ENCODE measurements at places on chromosomes 2 and 18. TPM values are rescaled to one million over a fixed set of nuclear protein-coding genes. Genes with fewer than 3 reads are reported as not detected.
A peak's percentile ranks its signal among the peaks of the same experiment; 100 is the strongest.

DNA sequence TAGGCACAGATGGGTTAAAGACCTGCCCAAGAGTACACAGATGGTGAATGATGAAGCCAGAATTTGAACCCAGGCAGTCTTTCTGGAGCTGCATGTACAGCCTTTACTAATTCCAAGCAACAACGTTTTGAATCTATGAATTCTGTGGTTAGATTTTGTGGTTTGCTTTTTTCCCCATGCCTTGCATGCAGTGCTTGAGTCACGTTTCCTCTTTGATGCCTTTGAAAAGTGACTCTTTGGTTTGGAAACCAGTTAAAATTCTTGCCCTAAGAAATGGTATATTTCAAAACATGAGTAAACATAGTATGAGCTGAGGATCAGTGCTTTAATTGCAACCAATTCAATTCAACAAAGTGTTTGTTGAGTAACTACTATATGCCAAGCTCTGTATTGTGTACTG, 48.2 kb upstream of the PPM1B start:
- no peaks in the 10 kb centered on the region for H3K27me3 ChIP-seq
- no peak overlapping the region for H3K27ac ChIP-seq
- H3K36me3 ChIP-seq: no peaks in the 10 kb centered on the region
- DNase-seq: peak; percentile 24
- H3K4me1 ChIP-seq: 0 out of 2 replicates have a peak, but pooled peaks cover 3% of the 10 kb centered on the region

DNA sequence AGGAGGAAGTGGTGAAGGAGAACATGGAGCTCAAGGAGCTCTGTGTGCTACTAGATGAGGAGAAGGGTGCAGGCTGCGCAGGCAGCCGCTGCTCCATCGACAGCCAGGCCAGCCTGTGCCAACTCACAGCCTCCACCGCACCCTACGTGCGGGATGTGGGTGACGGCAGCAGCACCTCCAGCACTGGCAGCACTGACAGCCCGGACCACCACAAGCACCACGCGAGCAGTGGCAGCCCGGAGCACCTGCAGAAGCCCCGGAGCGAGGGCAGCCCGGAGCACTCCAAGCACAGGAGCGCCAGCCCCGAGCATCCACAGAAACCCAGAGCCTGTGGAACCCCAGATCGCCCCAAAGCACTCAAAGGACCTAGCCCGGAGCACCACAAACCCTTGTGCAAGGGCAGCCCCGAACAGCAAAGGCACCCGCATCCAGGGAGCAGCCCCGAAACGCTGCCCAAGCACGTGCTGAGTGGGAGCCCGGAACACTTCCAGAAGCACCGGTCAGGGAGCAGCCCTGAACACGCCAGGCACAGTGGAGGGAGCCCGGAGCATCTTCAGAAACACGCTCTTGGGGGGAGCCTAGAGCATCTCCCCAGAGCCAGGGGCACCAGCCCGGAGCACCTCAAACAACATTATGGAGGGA, 9.0 kb downstream of the CCDC85A start:
- H3K27ac ChIP-seq: no peak overlapping the region
- no peak overlapping the region for H3K4me3 ChIP-seq
- H3K4me1 ChIP-seq: no peaks in the 10 kb centered on the region
- DNase-seq: no peak
- H3K27me3 ChIP-seq: peaks cover 20% of the 10 kb centered on the region
- H3K36me3 ChIP-seq: no peaks in the 10 kb centered on the region

Gene SAG
- total RNA-seq: not detected

Gene MALT1
- total RNA-seq: 12.2 TPM

Gene INHA
- total RNA-seq: 0.65 TPM

Gene FSHR
- total RNA-seq: not detected

Gene KCNF1
- total RNA-seq: 0.42 TPM

Measured in SJCRH30 (cell line).